ENCODE measurements at places on chromosomes 7 and 10. TPM values are rescaled to one million over a fixed set of nuclear protein-coding genes. Genes with fewer than 3 reads are reported as not detected.

DNA sequence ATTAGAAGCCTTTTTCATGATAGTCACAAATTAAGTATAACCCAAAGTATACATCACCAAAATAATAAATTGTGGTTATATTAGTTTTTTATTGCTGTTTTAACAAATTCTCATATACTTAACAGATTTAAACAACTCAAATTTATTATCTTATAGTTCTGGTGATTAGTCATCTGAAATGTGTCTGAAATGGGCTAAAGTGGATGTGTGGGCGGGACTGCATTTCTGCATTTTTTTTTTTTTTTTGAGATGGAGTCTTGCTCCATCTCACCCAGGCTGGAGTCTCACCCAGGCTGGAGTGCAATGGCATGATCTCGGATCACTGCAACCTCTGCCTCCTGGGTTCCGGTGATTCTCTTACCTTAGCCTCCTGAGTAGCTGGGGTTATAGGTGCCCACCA lies 891.5 kb upstream of the CELF2 start:
- DNase-seq, result no peak

DNA sequence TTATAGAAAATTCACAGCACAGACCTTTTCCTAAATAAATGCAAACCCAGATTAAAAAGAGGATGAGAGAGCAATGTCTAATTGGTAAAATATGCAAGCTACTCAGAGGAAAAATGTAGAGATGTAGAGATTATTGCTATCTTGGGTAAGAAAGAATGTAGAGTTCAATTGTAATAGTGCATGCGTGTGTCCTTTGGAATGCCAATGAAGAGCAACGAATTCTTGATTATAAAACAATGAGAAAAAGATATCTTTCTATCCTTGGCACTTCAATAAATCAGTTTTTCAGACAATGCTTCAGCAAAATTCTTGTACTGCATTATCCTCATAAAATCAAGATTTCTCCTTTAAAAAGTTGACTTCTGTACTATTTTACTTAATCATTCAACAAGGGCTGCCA lies 50.9 kb downstream of the SEMA3D start:
- DNase-seq, result no peak

- DNase-seq, result no peak
Observed at GRCh38 chr7:41238851-41239331, 464.0 kb downstream of the INHBA start.

DNA sequence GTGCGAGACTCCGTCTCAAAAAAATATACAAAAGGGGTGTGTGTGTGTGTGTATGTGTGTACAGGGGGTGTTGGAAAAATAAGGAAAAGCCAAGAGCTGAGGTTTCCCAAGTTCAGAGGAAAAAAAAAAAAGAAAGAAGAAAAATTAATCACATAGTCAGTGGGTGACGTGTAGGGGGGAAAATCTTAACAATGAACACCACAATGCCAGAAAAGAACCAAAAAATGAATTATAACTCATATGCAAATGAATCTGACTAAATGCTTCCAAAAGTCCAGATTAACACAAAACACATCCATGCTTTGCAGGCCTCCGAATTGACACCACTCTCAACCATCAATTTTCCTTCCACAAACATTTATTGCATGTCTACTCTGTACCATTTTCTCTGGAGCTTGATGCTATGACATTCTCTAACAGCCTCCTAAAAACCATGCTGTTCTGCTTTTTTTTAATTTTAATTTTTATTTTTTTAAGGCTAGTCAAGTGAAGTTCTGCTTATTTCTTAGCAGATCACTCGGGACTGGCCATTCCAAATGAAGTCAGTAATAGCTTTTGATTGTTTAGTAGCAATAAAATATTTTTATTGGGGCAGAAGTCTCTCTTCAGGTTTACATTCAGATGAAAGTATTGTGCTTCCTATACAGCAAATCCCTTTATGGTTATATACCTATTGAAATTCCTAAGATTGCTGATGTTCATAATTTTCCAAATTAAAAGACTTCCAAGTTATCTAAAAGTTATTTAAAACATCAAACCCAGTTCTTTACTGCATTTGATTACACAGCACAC lies 133.8 kb downstream of the CNOT4 start:
- DNase-seq, result no peak

DNA sequence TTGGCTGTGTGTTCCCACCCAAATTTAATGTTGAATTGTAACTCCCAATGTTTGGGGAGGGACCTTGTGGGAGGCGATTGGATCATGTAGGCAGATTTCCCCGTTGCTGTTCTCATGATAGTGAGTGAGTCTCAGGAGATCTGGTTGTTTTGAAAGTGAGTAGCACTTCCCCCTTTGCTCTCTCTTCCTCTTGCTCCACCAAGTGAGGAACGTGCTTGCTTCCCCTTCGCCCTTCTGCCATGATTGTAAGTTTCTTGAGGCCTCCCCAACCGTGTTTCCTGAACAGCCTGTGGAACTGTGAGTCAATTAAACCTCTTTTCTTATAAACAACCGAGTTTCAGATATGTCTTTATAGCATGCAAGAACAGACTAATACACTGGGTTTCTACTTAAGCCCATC lies 176.3 kb downstream of the CDK14 start:
- DNase-seq, result no peak

- no peak for DNase-seq
Observed at GRCh38 chr10:113142601-113143362, 192.7 kb downstream of the TCF7L2 start.

GRCh38 chr10:65430979-65431378 lies 1494.9 kb upstream of the LRRTM3 start:
- no peak for DNase-seq

- no peak for DNase-seq
Observed at GRCh38 chr7:37000511-37000910, 276.2 kb upstream of the AOAH start.

- no peak for DNase-seq
Observed at GRCh38 chr7:105493923-105494315, 28.2 kb downstream of the PUS7 start.

GRCh38 chr10:31058795-31059703 lies 27.4 kb upstream of the ZNF438 start:
- DNase-seq, result no peak

- no peak for DNase-seq
Observed at GRCh38 chr10:93947524-93947923, 46.2 kb upstream of the PLCE1 start.

Gene TMEM196
- not detected for total RNA-seq

DNA sequence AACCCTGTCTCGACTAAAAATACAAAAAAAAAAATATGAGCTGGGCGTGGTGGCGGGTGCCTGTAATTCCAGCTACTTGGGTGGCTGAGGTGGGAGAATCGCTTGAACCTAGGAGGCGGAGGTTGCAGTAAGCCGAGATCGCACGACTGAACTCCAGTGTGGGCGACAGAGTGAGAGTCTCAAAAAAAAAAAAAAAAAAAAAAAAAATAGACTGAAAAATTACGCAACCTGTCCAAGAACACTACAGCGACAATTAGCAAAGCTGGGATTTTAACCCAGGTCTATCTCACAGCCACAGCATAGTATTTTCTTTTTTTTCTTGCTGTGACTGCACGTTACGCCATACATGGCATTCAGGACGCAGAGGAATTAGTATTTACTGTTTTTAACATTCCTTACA lies 1.1 kb upstream of the RABGEF1 start:
- no peak for DNase-seq

DNA sequence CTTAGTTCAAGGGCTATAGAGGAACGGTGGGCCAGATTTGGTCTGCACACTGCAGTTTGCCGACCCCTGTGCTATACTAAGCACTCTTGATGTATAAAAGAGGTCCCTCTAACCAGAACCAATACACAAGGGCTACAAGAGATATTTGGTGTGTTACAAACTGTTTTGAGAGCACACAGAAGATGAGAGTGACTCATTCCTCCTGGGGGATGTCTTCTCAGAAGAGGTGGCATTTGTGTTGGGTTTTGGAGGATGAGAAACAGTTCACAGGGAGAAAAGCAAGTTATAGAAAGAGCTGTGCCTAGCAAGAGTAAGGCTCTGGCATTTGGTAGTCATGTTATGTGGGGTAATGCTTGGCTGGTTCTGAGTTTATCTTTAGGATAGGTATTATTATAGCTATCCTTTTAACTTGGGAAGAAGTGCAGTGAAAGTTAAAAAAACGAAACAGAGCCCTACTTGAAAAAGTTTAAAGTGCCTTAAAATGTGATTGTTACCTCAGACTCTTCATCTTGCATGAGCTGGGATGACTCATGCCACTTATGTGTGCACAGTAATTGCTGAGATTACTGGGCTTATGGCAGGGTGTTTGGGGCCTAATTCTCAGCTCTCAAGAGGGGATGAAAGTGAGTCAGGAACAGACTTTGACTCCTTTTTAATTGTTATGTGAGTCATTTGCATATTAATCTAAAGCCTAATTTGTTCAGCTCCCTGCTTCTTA lies 160.4 kb downstream of the KIF20B start:
- DNase-seq, result no peak

Gene HBP1
- 113 TPM for total RNA-seq

- DNase-seq, result no peak
Observed at GRCh38 chr10:42753126-42753506, 29.5 kb upstream of the BMS1 start.

Gene MALRD1
- 1.7 TPM for total RNA-seq

DNA sequence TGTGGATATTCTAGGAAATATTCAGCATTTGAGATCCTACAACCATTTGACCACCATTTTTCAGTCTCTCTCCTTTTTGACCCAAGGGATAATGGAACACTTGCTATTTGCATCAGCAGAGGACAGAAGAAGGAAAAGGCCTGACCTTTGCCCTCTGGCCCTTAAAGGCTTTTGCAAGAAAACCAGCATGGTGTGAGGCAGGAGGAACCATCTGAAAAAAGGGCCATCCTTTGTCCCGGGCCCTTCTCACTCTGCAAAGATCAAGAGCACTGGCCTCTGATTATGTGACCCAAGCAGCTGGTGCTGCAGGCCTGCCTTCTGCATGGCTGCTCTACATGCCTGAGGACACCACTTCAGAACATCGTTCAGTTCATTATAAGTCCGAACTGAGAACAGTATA lies 133.3 kb upstream of the STK17A start:
- DNase-seq, result no peak

GRCh38 chr7:30924624-30925023 lies 13.0 kb downstream of the AQP1 start:
- DNase-seq, result peak; percentile 60

- no peak for DNase-seq
Observed at GRCh38 chr7:17093461-17093860, 205.0 kb upstream of the AHR start.

Gene MYL10
- total RNA-seq, result not detected

Gene LRIT1
- not detected for total RNA-seq

- DNase-seq, result no peak
Observed at GRCh38 chr7:151829707-151830106, 47.2 kb downstream of the PRKAG2 start.

GRCh38 chr10:30062090-30062489 lies 2.7 kb upstream of the JCAD start:
- DNase-seq, result no peak

Gene TCF7L2
- 24.1 TPM for total RNA-seq

- DNase-seq, result no peak
Observed at GRCh38 chr7:70354409-70355169, 756.3 kb downstream of the AUTS2 start.
